Liver (tissue), 10 donors: ENCODE measurements at places on chromosomes 4 and X.

- no peak for DNase-seq
Observed at GRCh38 chr4:125235971-125236370, 78.8 kb upstream of the FAT4 start.

DNA sequence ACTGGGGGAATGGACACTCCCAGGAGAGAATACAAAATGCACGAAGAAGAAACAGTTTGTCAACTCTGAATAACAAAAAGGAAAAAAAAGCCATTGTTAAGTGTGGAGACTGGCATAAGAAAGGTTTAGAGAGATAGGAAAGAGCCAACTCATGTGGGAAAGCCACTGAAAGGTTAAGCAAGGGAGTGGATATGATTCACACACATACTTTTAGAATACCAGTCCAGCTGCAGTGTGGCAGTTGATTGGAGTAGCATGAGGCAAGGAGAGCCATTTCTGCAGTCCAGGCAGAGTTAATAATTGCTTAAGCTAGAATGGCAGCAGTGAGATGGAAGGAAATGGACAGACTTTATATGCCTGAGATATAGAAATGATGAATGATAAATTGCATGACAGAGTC, 36.9 kb upstream of the ADAD1 start:
- no peak for DNase-seq

DNA sequence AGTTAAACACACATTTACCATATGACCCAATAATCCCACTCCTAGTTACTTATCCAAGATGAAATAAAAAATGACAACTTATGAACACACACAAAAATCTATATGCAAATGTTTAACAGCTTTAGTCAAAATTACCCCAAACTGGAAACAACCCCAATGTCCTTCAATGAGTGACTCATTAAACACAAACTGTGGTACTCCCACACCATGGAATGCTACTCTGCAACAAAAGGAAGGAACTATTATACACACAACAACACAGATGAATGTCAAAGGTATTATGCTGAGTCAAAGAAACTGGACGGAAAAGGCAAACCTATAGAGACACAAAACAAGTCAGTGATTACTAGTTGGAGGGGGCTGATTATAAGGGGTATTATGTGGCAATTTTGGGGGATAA, 40.5 kb downstream of the MED14 start:
- DNase-seq, result no peak

GRCh38 chr4:108272046-108272445, 103.3 kb upstream of the LEF1 start:
- no peak for DNase-seq

GRCh38 chr4:498328-498904, 540 bp downstream of the ZNF721 start:
- no peak for DNase-seq

- no peak for DNase-seq
Observed at GRCh38 chrX:80246271-80246670, 174.0 kb upstream of the TENT5D start.

GRCh38 chrX:68935362-68935761, 106.5 kb downstream of the EFNB1 start:
- DNase-seq, result no peak

DNA sequence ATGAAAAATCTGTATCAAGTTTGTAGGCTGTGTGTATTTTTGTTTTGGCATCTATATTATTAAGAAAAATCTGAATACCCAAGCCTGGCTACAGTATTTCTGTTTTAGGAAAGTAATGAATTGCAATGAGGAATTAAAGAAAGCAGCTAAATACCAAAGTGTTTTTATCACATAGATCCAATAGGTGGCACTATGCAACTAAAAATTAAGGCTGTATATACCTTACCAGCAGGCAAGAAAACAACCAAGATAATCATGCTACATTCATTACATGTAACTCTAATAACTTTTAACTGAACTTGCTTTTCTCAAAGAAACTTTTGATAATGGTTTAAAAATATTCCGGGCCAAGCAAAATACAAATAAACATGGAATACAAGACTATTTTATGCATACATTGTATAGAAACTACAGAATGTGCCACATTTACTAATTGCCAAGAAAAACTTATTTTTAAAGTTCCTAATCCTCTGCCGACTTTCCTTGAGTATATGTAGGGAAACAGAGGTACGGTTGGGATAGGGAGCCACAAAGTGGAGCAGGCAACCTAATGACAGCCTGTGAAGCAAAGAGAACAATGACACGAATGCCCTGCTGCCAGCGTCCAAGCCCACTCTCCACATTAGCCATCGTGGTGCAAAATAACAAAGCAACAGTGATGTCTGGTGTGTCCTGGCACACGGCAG, 63.7 kb downstream of the SEC24D start:
- DNase-seq, result no peak

DNA sequence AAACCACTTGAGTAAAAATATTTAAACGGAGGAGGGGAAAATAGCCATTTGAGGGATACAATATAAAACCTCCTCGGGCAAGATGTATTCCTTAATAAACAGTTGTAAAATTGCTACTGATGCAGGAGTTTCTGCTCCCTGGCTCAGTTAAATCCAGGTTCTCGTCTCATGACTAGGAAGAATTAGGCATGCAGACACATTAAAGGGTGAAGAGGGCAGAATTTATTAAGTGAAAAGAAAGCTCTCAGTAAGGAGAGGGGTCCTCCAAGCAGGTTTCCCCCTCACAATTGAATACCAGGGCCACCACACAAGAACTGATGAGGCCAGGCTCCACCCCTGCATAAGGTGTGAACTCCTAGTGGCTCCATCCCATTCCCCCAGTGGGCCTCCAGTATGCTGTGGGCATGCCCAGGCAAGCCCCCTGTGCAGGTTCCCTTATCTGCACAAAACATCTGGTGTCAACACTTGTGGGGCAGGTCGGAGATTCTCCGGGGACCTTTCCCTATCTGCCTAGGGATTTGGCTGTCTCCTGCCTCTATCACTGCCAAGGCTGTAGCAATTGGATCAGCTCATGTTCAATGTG, 80.4 kb downstream of the HS6ST2 start:
- DNase-seq, result no peak

GRCh38 chr4:60502733-60503132, 697.4 kb upstream of the ADGRL3 start:
- no peak for DNase-seq

DNA sequence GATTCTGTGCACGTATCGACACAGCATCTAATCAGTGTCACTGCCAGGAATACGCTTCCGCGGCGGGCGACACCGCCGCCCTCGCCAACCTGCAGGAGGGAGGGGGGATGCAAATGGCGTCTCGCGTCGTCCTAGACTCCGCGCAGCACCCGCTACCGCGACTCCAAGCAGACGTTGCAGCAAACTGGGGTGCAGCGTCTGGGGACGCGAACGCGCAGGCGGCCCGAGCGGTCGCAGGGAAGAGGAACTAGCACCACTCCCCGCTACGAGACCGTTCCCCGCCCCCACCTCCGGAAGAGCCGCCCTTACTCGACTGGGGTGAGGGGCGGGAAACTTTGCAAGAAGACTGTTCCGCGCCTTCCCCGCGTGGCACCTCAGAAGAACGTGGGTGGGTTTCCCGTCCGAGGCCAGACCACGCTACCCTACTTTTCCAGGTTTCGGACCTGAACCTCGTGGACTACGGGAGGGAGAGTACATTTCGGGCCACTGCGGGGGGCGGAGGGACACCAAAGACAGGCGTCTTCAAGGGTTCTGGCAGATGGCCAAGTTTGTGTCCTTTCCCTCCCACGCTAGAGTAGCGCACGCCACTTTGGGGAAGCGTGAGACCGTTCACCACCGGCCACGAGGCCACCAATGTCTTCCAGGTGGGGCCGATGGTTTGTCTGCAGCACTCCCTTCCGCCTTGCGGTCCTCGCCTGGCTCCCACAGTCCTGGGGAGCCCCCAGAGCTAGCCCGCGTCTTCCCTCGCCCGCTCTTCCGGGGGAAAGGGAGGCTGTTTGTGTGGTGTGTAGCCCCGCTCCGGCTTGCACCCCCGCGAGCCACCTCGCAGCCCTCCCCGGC, 78.0 kb upstream of the BCOR start:
- peak; percentile 58 for DNase-seq

DNA sequence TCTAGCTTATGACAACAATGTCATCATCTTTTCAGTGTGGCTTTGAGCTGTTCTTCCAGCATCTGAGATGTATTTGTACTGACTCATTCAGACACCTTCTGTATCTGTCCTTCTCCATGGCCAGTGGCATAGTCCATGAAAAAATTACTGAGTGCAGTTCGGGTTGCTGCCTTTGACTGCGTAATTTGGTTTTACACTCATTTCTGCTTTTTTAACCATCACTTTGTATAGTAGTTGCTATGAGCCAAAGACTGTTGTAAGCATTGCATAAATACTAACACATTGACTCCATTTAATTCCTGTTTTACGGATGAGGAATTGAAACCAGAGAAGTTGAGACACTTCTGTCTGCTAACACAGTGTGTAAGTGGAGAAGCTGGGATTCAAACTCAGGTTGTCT, 190.7 kb upstream of the MID1 start:
- DNase-seq, result no peak

GRCh38 chr4:147590249-147590920, 26.8 kb upstream of the TMEM184C start:
- DNase-seq, result peak; percentile 54

- no peak for DNase-seq
Observed at GRCh38 chr4:25030277-25031076, at the start of gene LGI2. Gene LGI2, minus strand, starts transcription at chr4:25030946. Its CDS starts 253 bp downstream, at chr4:25030693.
